ENCODE measurements at places on chromosomes 4 and X.

DNA sequence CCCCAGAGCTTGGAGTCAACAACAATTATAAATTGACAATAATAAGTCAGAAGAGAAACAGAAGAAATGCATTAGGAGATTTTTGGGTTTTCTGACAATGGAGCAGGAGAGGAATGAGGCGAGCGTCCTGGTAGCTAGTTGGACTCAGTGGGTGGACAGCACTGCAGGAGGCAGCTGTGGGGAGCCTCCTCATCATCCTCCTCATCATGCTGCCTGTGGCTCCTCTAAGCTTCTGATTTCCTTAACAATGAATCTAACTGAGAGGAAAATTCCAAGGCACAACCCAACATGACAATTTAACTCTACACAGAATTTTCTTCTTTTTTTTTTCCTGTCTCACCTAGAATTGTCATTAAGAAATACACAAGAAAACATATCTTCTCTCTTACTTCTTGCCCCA lies 357.1 kb upstream of the NOCT start:
- DNase-seq: no peak

- no peak for DNase-seq
Observed at GRCh38 chrX:6131287-6131686, 97.4 kb downstream of the NLGN4X start.

- DNase-seq: no peak
Observed at GRCh38 chrX:54248309-54248708, 65.3 kb upstream of the FAM120C start.

DNA sequence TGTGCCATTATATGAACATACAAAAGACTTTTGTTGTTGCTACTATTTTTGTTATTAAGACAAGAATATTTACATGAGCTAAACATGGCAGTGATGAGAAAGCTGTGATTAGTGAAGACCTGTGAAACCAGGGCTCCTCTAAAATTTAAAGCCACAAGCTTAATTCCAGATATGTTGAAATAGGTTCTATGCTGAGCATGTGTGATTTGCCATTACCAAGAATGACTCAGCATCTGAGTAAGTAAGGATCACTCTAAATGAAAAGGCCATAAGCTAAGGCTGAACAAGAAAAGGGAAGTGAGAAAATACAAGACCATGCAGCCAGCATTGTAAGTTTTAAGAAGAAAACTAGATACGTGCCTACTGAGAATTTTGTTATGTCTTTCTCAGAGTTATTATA lies 75.9 kb upstream of the CAMK2D start:
- no peak for DNase-seq

GRCh38 chrX:56557376-56557929 lies 6.0 kb upstream of the UBQLN2 start:
- no peak for DNase-seq

GRCh38 chrX:107440187-107440586 lies 9.3 kb upstream of the FRMPD3 start:
- DNase-seq: no peak

DNA sequence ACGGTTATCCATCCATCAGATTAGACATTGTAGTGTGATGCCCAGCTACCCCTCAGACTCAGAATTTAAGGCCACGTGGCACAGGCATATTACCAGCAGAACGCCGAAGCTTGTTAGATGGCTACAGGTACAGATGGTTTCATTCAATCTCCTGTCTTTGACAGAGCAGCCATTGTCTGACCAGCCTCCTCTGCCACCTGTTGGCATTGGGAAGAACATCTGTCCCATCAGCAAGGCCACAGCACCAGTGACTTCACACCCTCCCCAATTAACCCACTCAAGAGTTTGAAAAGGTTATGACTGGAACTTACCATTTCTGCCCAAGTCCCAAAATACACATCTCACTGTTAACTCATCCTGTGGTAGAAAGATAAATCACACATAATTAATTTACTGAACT lies 22.0 kb upstream of the PHKA2 start:
- DNase-seq: no peak

- DNase-seq: no peak
Observed at GRCh38 chrX:9019151-9019550, 14.8 kb downstream of the FAM9B start.

DNA sequence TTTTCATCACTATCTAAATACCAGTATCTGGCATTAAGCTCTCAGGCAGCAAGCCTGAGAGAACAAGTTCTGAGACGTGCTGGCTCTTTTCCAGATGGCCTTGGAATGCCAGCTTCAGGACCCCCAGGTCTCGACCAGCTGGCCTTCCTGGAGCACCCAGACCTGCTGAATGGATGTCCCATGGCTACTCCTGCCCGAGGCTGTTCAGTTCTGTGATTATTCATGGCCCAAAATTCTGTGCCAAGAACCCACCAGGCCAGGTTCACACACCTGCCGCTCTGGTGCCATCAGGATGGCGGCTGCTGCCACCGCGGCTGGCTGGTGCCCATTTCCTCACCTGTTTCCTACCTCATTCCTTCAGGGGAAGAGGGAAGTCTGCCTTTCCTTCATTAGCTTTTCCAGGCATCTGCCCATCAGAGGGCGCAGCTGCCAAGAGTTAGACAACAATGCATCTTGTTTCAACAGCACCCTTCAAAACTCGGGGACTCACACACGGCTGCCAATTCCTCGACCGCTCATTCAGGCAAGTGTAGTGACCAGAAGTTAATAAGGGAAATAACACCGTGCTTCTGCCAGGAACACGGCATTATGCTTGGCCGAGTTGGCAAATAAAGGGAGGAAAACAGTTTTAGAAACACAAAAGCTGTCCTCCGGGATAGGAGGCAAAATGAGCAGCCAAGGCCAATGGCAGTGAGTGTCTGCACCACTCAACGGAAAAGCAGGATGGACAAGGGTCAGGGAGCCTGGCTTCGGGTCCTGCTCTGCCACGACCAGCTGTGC lies 173.8 kb downstream of the NSUN7 start:
- no peak for DNase-seq

GRCh38 chr4:159097785-159098184 lies 5.1 kb upstream of the RAPGEF2 start:
- DNase-seq: no peak

GRCh38 chrX:123060986-123061385 lies 123.1 kb upstream of the GRIA3 start:
- no peak for DNase-seq

DNA sequence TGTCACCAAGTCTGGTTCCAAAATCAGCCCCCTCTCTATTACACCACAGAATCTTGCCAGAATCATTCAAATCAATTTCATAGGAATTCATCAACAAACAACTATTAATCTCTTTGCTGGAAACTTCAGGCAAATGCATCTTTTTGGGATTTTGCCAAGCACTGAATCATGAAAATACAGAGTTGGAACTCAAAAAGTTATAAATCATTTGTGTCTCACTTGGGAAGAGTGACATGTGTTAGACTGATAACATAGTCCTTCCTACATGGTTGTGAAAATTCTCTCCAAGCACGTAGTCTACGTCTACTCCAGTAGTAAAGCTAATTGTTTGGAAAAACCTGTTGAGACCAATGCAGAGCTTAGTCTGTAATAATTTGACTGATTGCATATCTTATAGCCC lies 19.0 kb downstream of the CXCL8 start:
- DNase-seq: no peak

GRCh38 chrX:40331762-40332161 lies 234.0 kb upstream of the BCOR start:
- no peak for DNase-seq

DNA sequence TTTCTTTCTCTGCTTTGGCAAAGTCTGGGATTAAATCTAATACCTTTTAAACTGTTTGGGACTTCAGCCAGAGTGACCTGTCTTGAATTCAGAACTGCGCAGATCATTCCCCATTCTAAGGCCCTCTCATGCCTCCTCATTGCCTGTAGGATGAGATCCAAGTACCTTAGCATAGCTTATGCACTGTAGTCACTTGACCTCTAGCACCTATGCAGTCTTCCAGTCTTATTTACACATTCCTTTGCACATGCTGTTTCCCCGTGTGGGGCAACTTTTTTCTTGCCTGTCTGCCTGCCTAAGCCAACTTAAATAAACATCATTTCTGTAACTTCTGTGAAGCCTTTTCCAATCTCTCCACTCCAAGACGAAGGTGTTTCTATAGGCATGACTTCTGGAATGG lies 68.4 kb downstream of the AR start:
- no peak for DNase-seq

DNA sequence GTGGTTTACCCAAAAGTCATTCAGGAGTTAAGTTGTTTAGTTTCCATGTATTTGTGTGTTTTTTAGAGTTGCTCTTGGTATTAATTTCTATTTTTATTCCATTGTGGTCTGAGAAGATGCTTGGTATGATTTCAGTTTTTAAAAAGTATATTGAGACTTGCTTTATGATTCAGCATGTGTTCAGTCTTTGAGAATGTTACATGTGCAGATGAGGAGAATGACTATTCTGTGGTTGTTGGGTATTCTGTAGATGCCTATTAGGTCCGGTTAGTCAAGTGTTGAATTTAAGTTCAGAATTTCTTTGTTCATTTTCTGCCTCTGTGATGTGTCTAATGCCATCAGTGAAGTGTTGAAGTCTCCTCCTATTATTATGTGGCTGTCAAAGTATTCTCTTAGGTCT lies 249.4 kb downstream of the ARHGAP10 start:
- DNase-seq: no peak

DNA sequence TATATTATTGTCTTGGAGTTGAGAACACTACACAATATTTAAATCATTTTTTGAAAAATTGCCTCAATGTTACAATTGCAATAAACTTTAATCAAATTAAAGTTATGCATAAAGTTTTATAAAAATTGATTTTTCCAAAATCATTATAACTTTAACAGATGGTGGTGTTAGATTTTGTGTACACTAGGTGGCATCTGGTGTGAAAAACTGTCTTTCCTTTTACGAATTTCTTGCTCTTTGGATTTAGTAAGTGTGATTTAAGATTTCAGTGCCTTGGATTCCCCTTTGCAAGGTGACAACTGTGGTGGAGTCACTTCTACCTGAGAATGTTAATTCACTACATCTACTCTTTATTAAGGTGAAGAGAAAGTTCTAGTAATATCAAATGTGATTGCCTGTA lies 91.6 kb downstream of the AREG start:
- DNase-seq: no peak

DNA sequence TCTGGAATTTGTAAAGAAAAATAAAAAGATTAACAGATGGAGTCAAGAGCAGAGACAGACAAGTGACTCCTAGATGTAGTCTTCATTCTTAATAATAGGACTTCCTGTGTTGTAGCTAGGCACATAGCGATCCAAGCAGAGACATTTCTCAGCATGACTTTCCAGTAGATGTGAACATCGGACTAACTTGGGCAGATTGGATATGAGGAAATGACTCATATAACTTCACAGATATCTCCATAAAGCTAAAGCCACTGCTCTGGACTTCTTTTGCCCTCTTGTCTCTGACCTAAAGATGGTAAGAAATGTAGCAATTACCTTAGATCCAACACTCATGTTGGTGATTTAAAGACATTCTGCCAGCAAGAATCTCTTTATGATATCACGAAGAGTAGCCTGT lies 131.7 kb downstream of the EPHA5 start:
- DNase-seq: no peak

All from activated CD8-positive, alpha-beta memory T cell treated with anti-CD3 and anti-CD28 coated beads for 24 hours (primary cell).